Ascending aorta (tissue), 2 donors: ENCODE measurements at places on chromosomes 7 and 10.
A peak's percentile ranks its signal among the peaks of the same experiment; 100 is the strongest.

DNA sequence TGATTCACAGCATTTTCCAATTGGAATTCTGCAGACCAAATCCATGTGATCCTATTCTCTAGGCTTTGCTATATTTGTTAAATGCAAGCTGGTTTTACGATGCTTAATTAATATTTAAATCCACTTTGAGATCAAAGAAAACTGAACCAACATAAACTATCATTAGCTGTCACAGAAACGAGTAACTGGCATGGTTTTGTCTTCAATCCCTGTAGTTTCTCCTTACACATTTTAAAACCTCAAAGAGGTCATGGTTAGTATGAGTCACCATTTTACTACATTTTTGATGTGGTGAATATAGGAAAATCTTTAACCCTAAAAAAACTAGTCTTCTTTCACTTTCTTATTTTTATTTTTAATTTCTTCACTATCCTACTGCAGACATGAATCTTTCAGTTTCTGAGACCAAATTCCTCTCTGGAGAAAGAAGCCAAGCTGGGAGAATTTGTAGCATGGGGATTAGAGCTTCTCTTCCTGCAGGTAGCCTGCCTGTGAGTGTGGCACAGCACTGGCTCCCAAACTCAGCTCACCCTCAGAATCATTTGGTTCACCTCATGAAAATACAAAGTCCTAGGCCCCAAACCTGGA lies 8.7 kb upstream of the LIPM start:
- DNase-seq = no peak

- no peak for DNase-seq
These were observed 18.9 kb downstream of the GBX1 start for GRCh38 chr7:151148319-151149259.

GRCh38 chr10:86803156-86803555 lies 46.7 kb downstream of the BMPR1A start:
- no peak for DNase-seq

GRCh38 chr10:34726862-34727261 lies 88.2 kb downstream of the PARD3 start:
- no peak for DNase-seq

DNA sequence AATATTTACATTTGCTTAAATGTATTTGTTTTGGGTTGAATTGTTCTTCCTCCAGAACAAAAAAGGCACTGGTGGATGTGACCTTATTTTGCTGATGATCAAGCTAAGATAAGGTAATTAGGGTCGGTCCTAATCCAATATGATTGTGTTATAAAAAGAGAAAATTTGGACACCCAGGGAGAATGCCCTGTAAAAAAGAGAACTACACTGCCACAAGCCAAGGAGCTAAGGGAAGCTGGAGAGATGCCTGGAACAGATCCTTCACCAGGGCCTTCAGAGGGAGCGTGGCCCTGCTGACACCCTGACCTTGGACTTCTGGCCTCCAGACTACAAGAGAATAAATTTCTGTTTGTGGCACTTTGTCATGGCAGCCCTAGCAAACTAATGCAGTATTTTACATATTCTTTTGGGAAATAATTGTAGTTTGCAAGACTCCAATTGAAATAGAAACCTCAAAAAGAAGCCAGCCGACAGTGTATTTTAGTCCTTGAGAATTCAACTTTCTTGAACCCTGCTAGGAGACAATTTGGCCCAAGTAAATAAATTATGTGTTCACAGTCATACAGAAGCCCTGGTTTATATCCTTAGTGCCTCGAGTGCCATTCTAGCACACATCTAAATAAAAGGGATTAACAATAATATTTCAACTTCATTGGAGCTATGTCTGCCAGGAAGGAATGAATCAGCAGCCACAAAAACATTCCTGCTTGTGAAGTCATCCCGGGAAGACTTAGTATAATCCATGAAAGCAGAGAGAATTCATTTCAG lies 164.6 kb downstream of the PKD1L1 start:
- no peak for DNase-seq

DNA sequence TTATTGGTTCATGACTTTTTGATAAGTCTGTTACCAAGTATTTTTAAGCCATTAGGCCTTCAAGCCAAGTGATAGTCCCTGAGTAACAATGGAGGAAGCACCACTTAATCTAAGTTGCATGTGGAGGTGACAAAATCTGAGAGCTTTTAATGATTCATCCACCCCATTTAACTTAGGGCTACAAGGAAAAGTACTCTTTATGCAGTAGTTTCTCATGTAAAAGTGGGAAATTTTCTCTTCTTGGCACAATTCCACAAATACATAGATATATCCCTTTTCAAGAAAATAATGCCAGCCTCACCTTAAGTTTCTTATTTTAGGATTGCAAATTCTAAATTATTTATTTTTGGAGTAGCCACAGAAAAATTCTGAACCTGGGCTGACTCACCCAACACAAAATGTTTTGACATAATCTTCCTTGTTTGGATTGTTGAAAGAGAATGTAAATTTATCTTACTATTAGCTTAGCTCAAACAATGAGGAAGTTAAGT lies 85.7 kb downstream of the SUGCT start:
- DNase-seq = no peak

GRCh38 chr10:126857178-126857806 lies 47.9 kb upstream of the DOCK1 start:
- DNase-seq = peak; percentile 40

DNA sequence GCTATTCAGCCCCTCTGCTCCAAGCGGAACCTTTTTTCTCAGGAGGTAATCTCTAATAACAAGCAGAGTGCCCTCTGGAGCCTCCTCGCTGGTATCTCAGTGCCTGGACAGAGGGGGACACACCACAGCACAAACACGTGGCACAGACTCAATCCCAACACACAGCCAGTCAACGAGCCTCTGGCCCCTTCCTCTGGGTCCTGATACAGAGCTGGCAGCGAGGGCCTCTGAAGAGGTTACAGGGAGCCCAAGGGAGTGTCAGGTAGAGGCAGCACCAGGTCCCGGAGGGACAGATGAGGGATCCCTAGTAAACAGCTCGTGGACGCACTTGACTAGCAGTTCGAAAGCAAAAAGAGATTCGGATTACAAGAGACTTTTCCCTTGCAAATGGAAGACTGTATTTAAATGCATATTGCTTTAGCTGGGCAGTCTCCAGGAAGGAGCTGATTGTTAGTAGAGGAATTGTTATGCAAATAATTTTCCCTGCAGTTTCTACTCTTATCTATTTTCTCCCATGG lies 14.1 kb downstream of the CXCL12 start:
- no peak for DNase-seq

- no peak for DNase-seq
These were observed 68.4 kb downstream of the CACNA2D1 start for GRCh38 chr7:82375129-82375528.

GRCh38 chr7:8434290-8435002 lies 1.0 kb downstream of the NXPH1 start:
- DNase-seq = no peak

- no peak for DNase-seq
These were observed 121.6 kb downstream of the KCND2 start for GRCh38 chr7:120394595-120394994.

DNA sequence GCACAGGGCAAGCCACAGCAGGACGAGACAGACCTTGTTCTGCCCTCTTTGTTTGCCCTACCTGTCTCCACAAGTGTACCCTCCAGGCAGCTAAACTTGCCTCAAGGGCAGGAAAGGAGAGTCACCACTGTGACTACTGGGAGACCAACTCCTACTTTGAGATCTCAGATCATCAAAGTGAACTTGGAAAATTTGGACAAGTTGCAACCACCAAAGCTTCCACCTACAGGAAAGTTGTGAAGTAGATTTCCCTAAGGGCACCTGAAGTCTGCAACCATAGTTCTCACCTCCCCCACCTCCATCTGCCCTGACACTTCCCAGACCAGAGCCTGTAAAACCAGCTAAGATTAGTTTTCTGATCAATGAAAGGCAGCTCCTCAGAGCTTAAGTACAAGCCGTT lies 2.5 kb upstream of the WDR91 start:
- DNase-seq = no peak

- no peak for DNase-seq
These were observed 34.6 kb upstream of the HECW1 start for GRCh38 chr7:43077732-43078391.

GRCh38 chr7:142753366-142753765 lies 4.1 kb downstream of the PRSS1 start:
- no peak for DNase-seq

DNA sequence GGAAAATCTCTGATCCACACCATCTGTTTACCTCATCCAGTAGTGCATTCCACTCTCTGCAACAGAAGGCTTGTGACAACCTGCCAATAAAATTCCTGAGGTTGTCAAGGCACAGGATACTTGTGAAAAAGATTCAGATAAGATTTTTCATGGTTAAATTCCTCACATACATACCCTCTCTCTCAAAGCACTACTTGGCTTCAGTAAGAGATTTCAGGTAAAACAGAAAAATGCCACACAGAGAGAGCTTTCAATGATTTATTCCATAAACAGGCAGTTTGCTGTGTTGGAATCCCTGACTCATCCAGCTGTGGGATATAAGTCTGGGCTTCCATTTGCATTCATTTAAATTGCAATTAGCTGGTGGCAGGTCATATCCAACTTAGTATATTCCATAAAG lies 99.7 kb upstream of the CAV2 start:
- DNase-seq = no peak

DNA sequence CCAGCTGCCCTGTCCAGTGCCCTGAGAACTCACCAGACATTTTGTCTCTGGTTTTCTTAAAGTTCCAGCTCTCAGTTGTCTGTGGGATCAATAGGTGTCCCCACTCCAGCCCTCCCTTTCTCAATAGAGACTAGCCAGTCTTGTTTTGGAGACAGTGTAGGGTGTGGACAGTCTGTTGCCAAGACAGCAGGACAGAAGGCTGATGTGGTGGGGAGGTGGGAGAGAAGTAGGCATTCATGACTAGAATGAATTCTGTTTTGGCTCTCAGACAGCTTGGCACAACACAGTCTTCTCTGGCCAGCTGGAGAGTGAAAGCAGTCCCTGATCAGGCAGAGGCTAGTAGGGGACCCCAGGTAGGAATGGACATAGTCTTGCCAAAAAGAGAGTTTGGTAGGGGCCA lies 467.0 kb upstream of the PODXL start:
- no peak for DNase-seq

DNA sequence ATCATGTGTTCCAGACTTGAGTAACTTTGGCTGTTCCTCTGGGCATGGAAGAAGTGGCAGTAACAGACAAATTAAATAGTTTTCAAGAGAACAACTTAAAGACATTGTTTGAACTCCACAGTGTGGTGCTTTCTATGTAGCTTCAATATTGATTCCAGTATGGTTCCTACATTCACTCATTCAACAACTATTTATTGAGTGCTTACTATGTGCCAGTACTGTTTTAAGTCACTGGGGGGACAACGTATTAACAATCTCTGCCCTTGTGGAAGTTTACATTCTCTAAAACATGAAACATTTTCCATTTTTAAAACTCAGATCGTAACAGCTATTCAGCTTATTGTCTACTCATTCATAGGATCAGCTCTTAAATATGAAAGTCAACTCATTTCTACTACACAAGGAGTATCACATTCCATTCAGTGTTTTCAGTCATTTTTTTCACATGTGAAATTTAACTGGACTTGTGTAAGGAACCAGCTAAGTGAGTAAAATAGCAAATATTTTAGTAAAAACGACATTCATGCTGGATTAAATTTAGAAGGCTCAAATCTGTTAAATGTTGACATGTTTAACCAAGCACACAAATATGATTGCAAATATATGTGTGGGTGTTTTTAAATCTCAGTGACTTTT lies 13.6 kb upstream of the CUBN start:
- DNase-seq = no peak

- no peak for DNase-seq
These were observed 51.3 kb upstream of the KLF6 start for GRCh38 chr10:3836222-3836820.

DNA sequence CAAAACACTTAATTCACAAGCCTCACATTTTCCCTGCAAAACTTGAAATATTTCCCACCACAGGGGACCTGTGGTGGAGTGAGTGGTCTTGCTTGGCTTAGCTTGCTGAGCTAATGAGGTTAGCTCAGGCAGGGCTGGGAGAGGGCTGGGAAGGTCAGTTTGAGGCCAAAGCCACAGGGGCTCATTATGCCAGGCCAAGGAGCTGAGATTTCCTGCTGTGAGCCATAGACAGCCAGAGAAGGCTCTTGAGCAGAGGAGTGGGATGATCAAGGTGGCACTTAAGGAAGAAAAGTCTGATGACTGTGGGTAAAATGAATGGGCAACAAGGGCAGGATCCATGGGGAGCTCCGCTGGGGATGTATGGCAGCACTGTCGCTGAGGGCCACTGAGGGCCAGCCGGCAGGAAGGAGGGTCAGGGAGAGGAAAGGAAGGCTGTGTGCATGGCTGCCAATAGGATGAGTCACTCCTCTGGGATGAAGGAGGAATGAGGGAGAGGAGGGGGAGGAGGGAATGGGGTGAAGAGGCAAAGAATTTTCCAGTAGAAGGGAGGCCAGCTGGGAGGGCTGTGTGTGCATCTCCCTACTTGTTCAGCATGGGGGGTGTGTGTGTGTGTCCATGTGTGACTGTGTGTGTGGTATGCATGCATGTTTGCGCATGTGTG lies 18.7 kb upstream of the ZNF488 start:
- DNase-seq = no peak

- no peak for DNase-seq
These were observed 123.6 kb upstream of the NOBOX start for GRCh38 chr7:144527051-144527471.

DNA sequence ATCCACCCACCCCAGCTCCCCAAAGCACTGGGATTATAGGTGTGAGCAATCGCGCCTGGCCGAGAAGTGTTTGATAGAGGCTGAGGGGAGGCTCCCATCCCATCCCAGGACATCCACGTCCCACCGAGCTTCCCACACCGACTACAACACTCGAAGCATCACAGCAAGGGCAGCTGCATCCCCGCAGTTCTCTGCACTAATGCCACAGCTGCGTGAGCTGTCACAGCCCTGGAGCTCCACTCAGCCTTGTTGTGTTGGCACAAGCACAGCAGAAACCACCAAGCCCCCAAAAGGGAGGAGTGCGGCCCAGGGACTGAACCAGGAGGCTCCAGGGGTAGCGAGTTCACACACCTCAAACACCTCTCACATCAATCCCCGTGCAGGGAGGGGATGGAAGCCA lies 121.6 kb downstream of the DIP2C start:
- no peak for DNase-seq

GRCh38 chr7:111138586-111138985 lies 47.7 kb downstream of the LRRN3 start:
- no peak for DNase-seq

GRCh38 chr7:26348234-26348851 lies 56.7 kb downstream of the SNX10 start:
- no peak for DNase-seq

- no peak for DNase-seq
These were observed 639.2 kb upstream of the POT1 start for GRCh38 chr7:125568799-125569198.

DNA sequence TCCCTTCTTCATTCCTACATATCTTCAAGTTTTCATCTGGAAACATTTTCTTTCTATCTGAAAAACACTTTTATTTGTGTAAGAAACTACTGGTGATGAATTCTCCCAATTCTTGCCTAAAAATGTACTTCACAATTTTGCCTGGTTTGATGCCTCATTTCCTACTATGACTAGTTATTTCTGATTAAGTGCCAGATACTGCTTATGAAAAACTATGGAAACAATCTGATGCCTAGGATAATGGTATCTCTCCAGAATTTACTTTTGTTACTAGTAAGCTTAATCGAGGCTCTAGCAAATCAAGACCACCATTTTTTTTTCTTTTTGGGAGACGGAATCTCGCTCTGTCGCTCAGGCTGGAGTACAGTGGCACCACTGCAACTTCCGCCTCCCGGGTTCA lies 31.3 kb downstream of the CACUL1 start:
- DNase-seq = no peak
